ENCODE measurements at places on chromosomes 5 and 9.

- no peak for DNase-seq
Observed at GRCh38 chr5:81172710-81173109, 60.4 kb upstream of the CKMT2 start.

DNA sequence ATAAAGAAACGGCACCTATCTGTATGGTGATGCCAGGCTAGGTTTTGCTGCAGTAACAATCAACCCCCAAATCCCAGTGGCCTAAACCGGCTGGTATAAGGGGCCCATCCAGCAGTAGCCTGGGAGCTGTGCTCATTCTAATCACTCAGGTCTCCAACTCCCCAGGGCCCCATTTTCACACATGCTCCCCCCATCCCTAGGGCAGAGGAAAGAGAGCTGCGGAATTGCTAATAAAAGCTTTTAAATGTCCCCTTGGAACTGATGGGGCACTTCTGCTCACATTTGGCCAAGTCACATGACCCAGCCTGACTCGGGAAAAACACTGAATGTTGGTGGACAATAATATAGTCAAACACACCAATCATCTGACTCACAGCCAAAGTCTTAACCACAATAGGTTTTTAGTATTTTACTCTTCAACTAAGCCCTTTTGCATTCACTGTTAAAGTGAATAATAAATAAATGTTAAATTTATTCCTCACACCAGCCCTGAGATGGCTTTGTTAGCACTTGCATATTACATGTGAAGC, 1.6 kb downstream of the FBLL1 start:
- no peak for DNase-seq

GRCh38 chr9:75927356-75927755, 36.9 kb downstream of the PCSK5 start:
- no peak for DNase-seq

GRCh38 chr9:87481890-87482855, 15.5 kb upstream of the DAPK1 start:
- no peak for DNase-seq

DNA sequence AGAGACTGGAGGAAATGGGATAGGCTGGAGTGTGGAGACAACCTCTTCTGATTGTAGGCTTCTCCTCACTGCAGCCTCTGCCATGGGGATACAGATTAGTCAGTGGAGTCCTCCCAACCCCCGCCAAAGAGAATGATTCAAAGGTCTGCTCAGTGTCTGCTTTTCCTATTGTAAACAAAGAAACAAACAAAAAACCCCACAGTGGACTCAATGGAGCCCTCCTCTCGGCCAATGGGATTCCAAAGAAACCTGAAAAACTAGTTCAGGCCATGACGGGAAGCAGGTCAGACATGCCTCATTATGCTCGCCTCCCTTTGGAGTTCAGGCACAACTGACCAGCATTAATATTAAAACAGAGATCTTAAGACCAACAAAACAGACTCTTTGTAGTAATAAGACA, 85.8 kb downstream of the SEC61B start:
- no peak for DNase-seq

DNA sequence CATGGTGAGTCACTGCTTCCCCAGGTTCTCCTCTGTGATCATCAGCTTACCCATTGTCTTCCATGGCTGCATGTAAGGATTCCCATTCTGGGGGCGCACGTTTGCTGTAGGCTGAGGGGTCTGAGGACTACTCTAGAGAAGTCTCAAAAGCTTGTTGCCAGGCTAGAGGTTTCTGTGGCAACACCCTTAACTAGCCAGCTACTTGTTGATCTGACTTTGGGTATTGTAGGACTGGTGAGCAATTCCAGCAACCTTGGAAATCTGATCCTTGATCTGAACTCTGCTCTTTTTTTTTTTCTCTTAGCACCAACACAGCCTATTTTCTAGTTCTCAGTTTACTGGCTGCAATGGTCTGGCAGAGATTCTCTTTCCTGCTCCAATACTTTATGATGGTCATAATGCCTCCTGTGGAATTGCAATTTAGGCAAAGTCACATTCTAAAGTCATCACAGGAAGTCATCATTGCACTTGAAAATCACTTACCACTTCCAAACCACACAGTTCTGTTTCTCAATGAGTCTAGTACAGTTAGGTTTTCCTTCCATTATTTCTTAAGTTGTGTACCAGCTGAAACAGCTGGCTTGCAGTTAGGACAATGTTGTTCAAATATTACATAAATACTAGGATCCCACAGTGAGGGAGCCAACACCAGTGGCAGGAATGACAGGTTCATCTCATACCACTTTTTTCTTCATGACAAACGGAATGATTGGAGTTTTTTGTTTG, 110.3 kb downstream of the SLC12A2 start:
- no peak for DNase-seq

GRCh38 chr5:93717162-93717561, 24.2 kb downstream of the POU5F2 start:
- DNase-seq = no peak

DNA sequence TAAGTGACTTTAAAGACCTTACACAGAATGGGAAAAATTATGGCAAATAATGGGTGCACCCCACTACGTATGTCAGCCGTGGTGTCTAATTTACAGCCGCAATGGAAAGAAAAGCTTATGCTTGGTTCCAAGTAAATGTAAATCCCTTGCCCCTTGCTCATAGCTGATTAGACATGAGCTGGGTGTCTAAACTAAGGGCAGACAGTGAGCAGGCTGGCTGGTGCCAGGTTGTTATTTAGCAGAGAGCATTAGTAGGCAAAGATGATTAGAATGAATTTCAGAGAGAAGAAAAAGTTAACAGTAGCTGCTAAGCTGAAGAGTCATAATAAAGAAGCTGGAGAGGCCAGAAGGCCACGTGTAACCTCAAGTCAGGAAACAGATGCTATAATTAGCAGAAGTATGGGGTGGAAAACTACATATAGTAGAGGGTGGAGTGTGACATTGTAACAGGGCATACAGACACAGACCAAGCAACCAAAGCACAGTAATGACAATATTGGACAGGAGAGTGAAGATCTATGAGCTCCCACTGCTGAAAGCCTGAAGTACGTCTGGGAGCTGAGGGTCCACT, 257.7 kb downstream of the MCTP1 start:
- DNase-seq = no peak

- DNase-seq = no peak
Observed at GRCh38 chr9:124877021-124877782, 15.3 kb downstream of the ARPC5L start.

- DNase-seq = no peak
Observed at GRCh38 chr5:3613726-3614125, 18.1 kb downstream of the IRX1 start.

GRCh38 chr5:59164041-59164830, 581.4 kb downstream of the RAB3C start:
- no peak for DNase-seq

- DNase-seq = no peak
Observed at GRCh38 chr9:134263596-134263995, 62.7 kb upstream of the RXRA start.

GRCh38 chr5:103522586-103522985, 40.0 kb downstream of the NUDT12 start:
- no peak for DNase-seq

DNA sequence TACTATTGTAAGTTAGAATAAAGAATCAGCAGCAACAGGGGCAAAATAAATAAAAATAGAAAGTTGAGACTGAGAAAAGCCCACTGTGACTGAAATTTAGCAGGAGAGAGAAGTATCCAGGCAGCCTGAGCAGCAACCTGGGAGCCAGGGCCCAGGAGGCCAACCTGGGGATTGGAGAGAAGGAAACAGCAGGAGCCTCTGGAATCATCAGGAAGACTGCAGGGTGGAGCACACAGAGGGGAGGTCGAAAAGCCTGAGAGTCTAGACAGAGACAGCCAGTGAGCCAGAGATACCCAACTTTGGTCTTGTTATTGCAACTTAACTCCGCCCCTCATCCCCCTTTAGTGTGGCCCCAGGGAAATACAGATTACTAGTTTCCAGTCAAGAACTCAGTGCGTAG, 98.6 kb downstream of the SLC1A3 start:
- DNase-seq = no peak

GRCh38 chr5:78907255-78907891, 77.7 kb downstream of the ARSB start:
- no peak for DNase-seq

GRCh38 chr9:4207123-4207875, 92.6 kb downstream of the GLIS3 start:
- DNase-seq = no peak

DNA sequence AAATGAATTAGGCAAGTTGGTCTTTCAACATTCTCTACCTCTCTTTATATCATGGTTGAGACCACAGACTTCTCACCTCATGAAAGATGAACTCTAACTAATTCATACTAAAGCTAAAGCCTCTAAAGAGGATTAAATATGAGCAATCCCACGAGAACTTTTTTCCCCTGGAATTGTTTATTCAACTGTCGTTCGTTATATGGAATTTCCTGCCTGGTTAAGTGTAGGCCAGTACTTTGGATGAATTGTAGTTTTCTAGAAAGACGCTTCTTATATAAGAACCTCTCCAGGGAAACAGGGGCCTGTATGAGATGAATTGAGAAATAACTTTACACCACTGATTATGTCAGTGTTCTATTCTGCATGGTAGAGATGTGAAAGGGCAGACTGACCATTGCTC, 42.9 kb downstream of the PDCD1LG2 start:
- no peak for DNase-seq

GRCh38 chr5:53425687-53426511, 54.5 kb upstream of the FST start:
- DNase-seq = no peak

- no peak for DNase-seq
Observed at GRCh38 chr5:178563621-178564020, 26.6 kb downstream of the COL23A1 start.

- DNase-seq = no peak
Observed at GRCh38 chr9:16515879-16516301, 354.6 kb downstream of the BNC2 start.

DNA sequence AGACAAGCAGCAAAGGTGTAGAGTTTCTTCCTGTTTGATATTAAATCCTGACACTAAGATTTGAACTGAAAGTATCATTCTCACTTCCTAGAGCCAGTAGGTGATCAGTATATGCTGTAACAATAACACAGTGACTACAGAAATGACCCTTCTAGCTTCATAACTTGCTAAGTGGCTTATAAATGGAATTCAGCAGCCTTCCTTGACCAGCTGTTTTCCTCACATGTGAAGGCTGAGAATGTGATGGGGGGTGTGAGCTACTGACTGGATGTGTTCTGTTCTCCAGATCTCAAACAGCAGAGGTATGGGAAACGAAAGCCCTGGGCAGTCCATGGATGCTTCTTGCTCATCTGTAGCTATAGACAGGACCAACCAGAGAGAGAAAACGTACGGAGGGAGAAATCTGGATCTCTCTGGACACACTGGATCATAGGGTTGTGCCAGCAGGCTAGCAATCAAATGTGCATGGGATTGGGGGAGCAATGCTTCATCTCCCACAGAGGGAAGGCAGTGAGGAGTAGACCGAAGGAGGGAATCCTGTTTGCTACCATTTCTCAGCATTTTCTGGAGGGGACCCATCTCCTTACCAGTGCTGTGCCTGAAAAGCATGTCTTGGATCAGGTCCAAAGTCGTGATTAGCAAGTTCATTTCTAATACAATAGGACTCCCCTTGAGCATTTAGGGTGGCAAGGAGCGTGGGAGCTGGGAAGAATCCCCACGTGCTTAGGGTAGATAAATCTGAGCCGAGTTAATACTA, 39.4 kb downstream of the TNFAIP8 start:
- DNase-seq = no peak

GRCh38 chr9:21812415-21812814, 10.0 kb downstream of the MTAP start:
- no peak for DNase-seq

DNA sequence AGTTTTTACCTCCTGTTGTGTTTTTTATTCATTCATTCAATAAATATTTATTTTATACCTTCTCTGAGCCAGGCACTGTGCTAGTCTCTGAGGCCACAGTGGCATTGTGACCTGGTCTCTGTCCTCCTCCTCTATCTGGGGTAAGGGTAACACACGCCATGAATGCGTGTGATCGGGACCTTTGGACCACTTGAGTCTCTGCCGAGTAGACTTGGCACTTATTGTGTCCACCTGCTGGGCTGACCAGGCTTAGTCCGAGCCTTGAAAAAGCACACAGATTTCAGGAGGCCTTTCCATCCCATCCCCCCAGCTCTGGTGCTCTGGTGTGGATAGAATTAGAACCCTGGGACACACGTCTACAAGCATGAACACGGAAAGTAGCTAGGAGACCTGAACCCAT, 58.7 kb downstream of the ERGIC1 start:
- no peak for DNase-seq

DNA sequence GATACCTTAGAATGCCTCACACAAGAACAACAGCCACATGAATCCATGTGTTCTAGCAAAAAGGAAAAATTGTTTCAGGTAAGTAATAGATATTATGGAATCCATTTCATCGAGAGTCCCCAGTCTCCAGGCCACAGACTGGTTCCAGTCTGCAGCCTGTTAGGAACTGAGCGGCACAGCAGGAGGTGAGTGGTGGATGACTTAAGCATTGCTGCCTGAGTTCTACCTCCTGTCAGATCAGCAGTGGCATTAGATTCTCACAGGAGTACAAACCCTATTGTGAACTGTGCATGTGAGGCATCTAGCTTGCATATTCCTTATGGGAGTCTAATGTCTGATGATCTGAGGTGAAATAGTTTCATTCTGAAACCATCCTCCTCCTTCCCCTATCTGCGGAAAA, 207.0 kb downstream of the CSNK1G3 start:
- DNase-seq = no peak

- no peak for DNase-seq
Observed at GRCh38 chr5:154244476-154244875, 53.9 kb downstream of the GALNT10 start.

- DNase-seq = no peak
Observed at GRCh38 chr5:22611327-22611726, 241.8 kb downstream of the CDH12 start.

GRCh38 chr5:168341178-168341577, 49.7 kb downstream of the WWC1 start:
- DNase-seq = no peak

- no peak for DNase-seq
Observed at GRCh38 chr9:8686516-8686915, 886.9 kb upstream of the DMAC1 start.

DNA sequence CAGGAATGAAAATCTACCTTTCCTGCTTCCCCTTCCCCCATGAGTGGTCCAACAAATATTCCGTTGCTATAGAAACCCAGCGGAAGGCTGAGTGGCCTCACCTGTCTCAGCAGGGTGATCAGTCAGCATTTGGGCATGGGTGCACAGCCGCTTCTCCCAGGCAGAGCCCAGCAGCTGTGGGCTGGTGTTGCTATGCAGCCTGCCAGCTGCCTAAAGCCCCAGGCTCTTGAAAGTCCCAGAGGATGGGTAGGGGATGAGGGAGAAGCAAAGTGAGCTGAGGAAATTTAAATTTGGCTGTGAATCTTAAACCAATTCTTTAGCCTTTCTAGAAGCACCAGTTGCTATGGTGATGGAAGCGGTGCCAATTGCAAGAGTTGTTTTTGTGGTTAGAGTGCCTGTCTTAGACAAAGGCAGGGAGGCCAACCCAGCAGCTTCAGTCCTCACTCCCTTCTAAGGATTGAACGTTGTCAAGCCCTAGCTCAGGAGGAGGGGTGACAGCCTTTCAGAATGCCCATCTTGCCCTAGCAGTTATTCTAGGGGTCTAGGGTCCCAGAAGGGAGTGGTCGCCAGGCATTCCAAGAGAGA, 151.5 kb upstream of the PITX1 start:
- DNase-seq = no peak

All from NCI-H1048 (cell line).